CD4-positive, alpha-beta T cell treated with Interleukin-17A for 4 hours (primary cell): ENCODE measurements at places on chromosomes 1 and 21.
A peak's percentile ranks its signal among the peaks of the same experiment; 100 is the strongest.

GRCh38 chr1:38064197-38064903 is 17.8 kb upstream of the POU3F1 start:
- no peak for DNase-seq

DNA sequence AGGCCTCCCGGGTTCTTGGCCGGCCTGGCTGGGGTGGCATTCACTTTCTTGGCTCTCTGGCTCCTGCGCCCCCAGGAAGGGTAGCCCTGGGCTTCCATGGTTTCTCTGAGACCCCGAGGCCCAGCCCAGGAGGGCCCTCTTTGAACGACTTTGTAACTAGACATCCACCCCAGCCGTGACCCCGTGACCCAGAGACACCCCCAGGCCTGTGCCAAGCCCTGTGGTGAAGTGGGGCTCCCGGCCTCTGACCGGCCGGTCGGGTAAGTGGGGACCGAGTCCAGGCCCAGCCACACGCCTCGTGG is 64.0 kb downstream of the COL18A1 start:
- DNase-seq: no peak

- no peak for DNase-seq
Observed at GRCh38 chr1:43363283-43363934, 4.4 kb downstream of the ELOVL1 start.

DNA sequence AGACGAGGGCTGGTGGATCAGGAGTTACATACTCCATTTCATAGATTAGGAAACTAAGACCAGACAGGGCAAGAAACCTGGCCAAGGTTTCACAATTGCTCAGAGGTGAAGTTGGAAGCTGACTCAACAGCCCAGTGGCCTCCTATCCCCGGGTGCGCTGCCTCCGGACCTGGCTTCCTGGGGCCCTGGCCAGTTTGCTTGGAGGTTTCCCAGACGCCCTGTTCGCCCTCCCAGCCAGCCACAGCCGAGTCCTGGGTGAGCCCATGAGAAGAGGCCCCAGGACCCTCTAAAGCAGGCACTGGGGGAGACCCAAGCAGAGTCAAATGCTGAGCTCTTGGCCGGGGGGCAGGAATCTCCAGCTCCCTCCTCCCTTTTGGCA is 180.1 kb downstream of the ZBTB18 start:
- DNase-seq: no peak

- DNase-seq: no peak
Observed at GRCh38 chr1:190098756-190099155, 378.9 kb downstream of the BRINP3 start.

- DNase-seq: no peak
Observed at GRCh38 chr1:119002028-119002686, 14.0 kb upstream of the TBX15 start.

GRCh38 chr1:108512239-108513043 is 47.5 kb upstream of the EEIG2 start:
- peak; percentile 7 for DNase-seq

- DNase-seq: no peak
Observed at GRCh38 chr21:30083225-30083945, 83.2 kb downstream of the CLDN17 start.
